ENCODE measurements at places on chromosomes 7 and 10.

GRCh38 chr7:122014697-122015096, 129.4 kb downstream of the AASS start:
- DNase-seq: no peak

DNA sequence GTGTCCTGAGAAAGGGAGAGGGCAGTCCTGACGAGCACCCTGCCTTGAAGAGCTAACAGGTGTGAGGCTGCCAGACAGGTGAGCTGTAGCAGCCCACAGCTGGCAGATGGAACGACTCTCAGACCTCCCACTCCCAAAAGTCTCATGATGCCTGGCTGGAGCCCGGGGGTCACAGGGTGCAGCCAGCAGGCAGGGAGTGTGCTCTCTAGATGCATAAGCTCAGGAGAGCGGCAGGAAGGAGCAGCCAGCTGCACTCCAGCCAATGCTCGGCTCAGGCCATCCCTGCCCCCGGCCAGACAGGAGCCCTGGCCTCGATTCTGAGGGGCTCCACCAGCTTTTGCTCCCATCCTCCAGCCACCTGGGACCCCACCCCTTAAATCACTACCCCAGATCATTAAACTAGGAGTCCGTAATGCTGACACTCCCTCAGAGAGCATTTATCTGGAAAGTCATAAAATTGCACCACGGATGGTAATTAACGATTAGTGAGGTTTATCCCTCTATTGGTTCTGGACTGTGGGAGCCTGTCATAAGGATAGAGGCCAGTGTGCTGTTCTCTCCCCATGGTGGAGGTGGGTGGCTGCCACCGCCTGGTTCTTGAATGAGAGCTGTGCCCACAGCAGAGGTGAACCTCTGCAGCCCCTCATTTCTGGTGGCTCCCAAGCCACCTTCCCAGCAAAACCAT, 63.5 kb upstream of the ZMIZ1 start:
- no peak for DNase-seq

GRCh38 chr10:110527731-110528171, 30.0 kb downstream of the DUSP5 start:
- DNase-seq: no peak

DNA sequence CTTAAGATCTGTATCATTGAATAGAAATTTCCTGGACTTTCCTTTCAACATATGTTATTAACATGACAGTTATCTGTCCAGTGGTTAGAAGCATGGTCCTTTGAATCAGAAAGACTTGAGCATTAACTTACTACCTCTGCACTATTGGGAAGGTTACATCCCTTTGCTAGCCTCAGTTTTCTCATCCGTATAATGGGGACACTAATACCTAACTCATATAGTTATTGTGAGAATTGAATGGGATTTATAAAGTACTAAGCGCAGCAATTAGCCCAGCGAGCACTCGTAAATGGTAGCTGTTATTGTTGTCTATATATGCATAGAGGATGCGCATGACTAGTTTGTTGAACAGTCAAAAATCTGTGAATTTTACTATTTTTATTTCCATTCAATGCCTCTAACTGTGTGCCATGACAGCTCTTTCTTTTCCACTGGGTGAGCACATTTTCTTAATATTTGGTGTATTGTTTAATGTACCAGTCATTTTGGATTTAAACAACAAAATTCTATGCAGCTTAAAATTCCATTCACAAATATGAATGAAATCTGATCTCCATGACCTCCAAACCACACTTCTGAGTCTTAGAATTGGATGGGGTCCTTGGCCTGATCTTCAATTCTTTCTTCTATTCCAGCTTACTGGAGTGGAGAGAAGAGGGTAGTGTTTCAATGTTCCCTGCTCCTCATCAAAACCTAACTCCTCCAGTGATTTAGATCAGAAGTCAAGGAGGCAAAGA, 65.0 kb downstream of the CACNB2 start:
- no peak for DNase-seq

GRCh38 chr7:17968791-17969715, 28.8 kb upstream of the SNX13 start:
- no peak for DNase-seq

- DNase-seq: no peak
These were observed 82.9 kb downstream of the OTUD1 start for GRCh38 chr10:23521735-23522134.

DNA sequence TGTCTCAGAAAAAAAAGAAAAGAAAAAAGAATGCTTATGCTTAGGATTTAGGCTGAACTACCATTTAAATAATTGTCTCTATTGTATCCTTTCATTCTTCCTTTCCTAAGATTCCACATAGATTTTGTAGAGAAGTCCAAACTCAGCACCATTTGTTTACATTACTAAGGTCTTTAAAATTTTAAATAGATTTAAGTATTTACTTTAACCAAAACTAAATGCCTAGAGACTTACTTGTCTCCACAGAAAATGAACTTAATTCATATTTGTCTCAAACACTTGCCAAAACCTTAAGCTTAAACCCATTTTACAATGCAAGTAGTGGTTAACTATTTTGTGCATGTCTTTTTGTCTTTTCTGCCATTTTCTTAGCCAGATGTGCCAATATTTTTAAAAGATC, 54.1 kb upstream of the ABI1 start:
- DNase-seq: no peak
